ENCODE measurements at places on chromosomes 7 and 10.

DNA sequence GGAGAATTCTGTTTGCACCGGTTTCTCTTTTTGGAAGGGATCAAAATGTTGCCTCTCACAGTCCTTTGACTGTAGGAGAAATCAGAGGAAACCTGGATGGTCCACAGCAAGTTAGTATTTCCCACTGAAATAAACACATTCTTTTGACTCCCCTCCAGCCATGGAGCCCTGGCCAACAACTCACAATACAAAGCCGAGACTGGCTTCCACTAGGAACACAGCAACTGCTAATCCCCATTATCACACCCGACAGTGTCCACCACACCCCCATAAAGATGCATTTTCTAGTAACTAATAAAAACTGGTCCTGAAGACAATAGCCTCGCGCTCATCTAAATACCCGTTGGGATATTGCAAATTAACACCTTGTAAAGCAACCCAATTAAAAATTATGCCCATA, 798 bp upstream of the MACROH2A2 start:
- no peak for DNase-seq

DNA sequence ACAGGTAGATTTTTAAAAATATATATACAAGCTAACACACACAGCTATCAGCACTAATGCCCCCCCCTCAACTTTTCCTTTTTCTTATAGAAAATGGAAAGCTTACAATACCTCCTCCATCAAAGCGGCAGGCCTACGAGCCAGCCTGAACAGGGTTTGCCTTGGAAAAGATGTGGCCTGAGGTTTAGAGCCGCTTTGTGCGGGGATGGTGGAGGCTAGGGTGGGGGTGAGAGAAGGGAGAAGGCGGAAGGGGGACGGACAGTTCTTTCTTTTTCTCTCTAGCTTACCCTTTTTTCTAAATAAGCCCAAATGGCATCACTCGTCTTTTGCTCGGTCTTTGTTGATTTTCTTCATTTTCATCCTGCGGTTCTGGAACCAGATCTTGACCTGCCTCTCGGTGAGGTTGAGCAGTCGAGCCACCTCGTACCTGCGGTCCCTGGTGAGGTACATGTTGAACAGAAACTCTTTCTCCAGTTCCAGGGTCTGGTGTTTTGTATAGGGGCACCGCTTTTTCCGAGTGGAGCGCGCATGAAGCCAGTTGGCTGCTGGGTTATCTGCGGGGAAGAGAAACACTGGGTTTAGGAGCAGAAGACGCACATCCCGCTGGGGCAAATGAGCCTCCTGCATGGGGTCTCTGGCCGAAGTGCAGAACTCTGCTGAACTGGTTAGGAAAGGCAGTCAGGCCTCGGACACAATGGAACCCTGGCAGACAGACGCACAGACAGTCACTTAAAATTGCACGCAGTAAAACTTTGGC, 1.9 kb downstream of the HOXA9 start:
- no peak for DNase-seq

DNA sequence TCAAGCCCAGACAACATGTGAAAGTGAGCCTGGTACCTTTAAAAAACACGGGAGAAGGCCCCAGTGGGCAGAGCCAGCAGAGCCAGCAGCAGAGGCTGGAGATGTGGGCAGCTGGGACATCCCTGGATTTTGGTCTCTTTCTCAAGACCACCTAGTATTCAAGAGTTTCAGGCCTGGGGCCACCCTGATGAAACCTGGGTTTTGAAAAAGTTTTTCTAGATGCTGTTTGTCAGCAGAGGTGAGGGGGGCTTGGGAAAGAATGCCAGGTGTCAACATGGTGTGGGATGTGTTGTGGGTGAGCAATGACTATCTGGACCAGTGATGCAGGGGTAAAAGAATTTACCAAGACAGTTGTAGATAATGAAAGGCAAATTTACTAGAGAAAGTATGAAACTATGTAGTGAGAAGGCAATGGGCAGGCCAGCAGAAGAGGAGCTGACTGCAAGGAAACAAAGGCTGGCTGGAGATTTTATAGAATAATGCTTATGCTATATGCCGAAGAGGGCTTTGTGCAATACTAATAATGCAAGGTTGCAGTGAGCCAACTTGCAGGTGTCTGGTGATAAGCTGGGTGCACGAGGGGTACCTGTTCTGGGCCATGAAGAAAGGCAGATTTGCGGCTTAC, 28.1 kb upstream of the PLEKHA1 start:
- DNase-seq, result no peak

GRCh38 chr10:75436896-75437295, 5.5 kb downstream of the LRMDA start:
- DNase-seq, result no peak

DNA sequence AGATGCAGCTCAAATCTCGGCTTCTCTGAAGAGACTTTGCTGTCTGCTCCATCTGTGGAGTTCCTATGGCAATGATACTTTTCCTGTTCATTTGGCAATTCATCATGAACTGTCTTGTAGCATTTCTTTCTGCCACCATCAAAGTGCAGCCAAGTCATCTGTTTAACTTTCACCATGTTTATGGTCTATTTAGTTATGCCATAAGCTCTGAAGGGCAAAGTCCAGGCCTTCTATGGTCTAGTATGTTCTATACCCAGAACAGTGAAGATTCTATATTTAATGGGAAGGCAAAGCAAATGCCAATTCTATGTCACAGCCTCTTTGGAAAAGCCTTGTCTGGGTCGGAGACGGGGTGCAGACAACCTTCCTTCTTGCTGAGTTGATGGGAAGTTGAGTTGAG, 472.6 kb downstream of the PLXNA4 start:
- DNase-seq, result no peak

DNA sequence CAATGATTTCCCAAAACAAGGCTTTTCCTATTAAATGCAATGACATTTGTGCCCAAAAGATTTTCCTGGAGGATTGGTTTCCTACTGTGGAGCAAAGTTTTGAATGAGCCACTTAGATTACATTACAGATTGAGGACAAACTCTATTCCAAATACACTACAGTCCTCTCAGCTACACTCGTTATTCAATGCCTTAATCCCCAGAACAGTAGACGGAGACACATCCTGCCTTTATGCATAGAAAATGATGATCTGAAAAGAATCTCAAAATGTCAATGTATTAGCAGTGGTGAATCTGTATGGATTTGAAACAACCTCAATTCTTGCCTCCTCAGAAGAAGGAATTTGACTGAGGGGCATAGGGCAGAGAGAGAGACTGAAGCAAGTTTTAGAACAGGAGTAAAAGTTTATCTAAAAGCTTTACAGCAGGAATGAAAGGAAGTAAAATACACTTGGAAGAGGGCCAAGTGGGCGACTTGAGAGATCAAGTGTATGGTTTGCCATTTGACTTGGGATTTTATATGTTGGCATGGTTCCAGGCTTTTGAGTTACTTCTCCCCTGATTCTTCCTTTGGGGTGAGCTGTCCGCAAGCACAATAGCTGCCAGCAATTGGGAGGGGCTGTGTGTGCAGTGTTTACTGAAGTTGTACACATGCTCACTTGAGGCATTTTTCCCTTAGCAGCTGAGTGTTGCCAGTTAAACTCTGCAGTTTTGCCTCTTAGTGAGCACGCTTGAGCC, 891.9 kb upstream of the MBL2 start:
- no peak for DNase-seq

GRCh38 chr7:21640105-21640504, 97.3 kb downstream of the DNAH11 start:
- no peak for DNase-seq

DNA sequence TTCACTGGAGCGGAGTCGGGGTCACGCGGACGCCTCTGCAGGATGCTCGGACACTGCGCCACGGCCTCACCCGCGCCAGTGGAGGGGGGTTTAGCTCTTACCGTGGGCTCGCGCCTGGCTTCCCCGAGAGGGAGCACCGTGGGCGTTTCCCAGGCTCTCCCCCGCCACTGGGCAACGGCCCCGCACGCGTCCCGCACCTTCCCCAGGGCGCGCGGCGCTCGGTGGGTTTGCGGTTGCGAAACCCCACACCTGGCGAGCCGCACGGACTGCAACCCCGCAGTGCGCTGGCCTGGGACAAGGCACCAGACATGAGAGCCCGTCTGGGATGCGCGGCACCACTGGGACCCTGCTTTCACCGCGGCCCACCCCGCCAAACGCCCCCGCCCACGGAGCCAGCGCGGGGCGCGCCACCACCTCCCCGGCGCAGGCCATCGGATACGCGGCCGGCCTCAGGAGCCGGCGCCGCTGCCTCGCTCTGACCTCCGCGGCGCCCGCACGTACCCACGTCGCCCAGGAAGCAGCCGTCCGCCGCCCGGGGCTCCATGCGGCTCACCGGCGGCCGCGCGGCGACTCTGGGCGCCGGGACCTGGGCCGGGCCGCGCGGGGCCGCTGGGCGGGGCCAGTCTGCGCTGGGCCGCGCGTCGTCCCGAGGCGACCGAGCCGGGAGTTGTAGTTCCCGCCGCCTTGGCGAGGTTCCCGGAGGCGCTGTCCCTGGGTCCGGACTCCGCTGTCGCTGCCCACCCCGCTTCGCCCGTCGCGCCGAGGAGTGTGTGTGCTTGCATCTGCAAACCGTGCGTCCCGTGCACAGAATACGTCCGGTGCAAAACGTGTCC, at the start of gene ASB13:
Gene ASB13, minus strand, starts transcription at position 588 of the 833 bp plus-strand sequence. Its CDS starts 44 bp downstream, at position 544.
- peak; percentile 65 for DNase-seq

GRCh38 chr7:99752356-99752755, 17.4 kb upstream of the CYP3A7 start:
- no peak for DNase-seq

- no peak for DNase-seq
Observed at GRCh38 chr10:76432016-76433012, 1000.9 kb downstream of the LRMDA start.

DNA sequence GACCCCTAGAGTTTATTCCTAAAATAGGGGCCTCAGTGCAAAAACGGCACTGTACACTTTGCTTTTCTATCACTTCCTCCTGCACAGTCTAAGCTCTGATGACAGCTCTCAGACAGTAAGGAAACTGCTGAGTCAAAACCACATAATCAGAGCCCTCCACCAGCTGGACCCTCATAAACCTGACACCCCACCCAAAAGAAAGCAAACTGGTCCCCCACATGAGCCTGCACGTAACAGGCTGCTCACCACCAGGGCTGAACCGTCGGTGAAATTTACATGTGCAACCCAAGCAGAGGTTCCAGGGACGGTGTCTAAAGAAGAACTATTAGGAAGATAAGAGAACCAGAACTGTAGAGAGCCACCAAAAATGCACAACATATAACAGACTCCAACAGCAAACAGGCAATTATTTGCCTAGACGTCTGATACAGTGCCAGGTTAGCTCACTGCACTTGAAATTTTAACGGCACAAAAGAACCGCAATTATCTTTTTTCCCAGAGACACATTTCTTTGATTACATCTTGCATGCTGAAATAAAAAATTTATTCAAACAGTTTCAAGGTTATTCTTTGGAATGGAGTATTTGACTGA, 19.6 kb downstream of the SGMS1 start:
- DNase-seq, result no peak

DNA sequence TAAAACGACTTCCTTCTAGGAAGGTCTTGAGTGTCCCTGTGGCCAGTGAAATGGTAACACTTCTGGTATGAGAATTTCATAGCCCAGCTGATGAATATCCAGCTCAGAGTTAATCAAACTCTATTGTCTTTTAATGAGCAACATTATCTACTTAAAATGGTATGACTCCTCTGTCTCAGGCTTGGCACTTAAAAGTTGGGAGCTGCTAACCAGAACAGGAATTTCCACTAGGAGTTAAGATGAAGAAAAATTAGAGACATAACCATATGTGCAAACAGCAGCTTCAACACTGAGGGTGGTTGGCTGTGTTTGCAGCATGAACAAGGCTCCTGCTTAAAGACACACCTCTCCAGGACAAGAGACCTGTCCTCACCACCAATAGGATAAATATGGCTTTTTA, 46.8 kb downstream of the CH25H start:
- DNase-seq, result no peak

GRCh38 chr10:72275351-72276012, 1.8 kb downstream of the DDIT4 start:
- no peak for DNase-seq

DNA sequence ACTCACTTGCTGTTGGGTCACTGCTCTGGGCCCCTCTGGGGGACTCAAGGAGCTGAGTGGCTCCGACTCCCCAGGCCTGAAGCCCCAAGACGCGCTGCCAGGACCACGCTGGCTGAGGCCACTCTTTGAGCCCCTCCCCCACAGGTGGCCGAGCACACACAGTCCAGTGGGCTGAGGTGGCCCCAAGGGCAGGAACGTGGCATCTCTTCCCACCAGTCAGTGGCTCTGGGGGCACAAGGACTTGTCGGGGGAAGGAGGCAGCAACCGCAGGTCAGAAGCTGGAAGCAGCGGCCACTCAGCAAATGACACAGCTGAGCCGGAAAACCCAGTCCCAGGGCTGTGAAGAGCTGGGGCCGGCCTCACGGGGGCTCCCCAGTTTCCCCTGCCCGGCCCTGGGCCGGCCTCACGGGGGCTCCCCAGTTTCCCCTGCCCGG, 24.1 kb downstream of the GRIFIN start:
- DNase-seq, result no peak

- no peak for DNase-seq
Observed at GRCh38 chr10:4704034-4704545, 121.9 kb upstream of the AKR1E2 start.

- DNase-seq, result no peak
Observed at GRCh38 chr7:73394422-73394821, 39.2 kb upstream of the FZD9 start.

DNA sequence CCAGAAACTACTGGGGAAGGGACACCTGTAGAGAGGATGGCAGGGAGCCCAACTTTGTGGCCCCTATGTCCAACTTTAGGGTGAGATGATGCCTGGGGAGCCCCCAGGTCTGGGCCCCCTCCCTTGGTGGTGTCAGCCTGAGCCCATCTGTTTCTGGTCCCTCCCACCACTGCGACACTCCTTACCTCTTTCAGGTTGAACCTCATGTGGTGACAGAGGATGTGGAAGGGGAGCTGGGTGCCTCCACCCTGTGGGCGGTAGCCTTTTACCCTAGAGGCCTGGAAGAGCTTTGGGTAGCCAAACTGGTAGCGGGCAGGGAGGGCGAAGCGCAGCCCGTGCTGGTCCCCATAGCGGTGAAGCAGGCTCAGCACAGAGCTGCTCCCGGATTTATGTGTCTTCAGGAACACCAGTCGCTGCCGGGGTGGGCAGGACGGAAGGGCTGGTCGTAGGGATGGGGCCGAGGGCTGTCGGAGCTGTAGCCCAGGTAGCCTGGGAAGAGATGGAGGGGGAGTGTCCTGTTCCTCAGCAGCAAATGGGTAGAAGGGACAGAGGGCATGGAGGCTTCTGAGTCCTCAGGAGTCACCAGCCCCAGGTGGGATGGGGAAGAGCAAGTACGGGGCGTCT, 2.0 kb downstream of the GAL3ST4 start:
- DNase-seq, result no peak

DNA sequence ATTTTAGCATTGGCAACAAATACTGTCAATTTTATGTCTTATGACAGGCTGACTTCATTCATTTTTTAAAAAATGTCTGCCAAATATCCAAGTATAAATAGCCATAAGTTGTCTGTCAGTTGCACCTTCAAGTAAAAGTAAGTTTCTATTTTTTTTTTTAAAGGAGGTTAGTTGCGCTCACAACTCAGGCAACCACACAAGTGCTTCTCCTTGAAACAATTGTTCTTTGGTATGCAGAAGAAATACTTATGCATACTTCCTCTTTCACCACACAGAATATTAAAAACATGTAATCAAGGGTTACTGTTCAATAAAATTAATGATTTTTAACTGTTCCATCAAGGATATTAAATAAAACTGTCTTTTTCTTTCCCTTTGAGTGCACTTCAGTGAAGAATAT, 97.9 kb downstream of the RTKN2 start:
- DNase-seq, result no peak
